NCI-H69 (cell line): ENCODE measurements at places on chromosomes 1 and 21.

- DNase-seq: peak; percentile 83
These were observed 3.4 kb downstream of the ADGRB2 start for GRCh38 chr1:31760471-31761470.

DNA sequence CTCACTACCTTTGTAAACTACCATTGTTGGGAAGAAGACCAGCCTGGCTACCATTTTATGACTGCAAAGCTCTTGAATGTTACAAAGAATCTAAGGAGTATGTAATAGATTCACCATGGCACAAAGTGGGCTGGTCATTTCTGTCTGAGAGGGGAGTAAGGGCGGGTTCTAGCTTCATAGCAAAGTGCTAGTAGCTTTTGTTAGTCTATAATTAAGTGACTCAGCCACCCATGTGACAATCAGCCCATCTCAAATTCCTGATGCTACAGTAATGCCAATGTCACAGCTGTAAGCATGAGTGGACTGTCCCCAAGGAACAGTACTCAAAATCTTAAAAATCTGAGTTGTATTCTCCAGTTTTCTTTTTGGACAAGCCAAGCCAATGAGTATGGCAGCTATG is 15.4 kb upstream of the OTUD3 start:
- DNase-seq: peak; percentile 32

- no peak for DNase-seq
These were observed at the start of gene SLC9C2 for GRCh38 chr1:173603056-173603591. SLC9C2 (minus strand) TSS chr1:173603072; CDS start chr1:173601776, 1,296 bp downstream.

- no peak for DNase-seq
These were observed 104.8 kb upstream of the COG2 start for GRCh38 chr1:230537456-230537855.

GRCh38 chr1:105138458-105138893 is 1388.8 kb downstream of the AMY1C start:
- DNase-seq: peak; percentile 75

DNA sequence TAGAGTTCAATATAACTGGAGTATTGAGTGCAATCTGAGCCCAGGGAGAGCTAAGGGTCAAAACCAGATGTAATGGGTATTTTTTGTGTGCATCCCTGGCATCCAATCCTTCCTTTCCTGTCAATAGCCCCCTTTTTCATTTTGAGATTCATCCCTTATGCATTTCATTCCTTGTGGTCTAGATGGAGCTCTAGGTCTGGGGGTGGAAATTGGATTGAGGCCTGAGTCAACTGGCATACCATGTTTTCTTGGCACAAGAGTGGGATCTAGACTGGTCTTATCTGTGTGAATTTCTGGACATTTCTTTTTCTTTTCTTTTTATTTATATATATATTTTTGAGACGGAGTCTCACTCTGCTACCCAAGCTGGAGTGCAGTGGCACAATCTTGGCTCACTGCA is 67.3 kb upstream of the RAB3GAP2 start:
- DNase-seq: peak; percentile 22

DNA sequence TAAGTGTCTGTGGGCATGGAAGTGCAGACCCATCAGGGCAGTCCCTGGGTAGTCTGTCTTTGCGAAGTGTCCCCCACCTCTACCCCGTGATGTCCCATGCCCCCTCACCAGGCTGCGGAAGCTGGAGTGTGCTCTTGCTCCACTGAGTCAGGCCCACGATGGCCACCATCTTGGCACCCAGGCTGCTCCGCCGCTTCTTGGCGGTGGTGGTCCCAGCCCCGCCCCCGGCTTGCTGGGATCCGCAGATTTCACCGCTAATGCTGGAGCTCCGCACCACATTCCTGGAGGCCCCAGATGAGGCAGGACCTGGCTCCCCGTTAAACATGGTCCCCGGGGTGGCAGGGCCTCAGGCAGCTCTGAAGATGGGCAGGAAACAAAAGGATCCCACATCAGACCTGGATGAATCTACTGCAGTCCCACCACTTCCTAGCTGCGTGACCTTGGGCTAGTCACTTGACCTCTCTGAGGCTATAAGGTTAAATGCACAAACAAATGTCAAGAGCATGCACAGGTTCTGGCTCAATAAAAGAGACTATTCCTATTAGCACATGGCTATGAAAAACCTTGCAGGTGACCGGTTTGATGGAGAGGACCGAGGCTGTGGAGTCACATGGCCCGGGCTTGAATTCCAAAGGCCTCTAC is 23.8 kb downstream of the RIMS3 start:
- no peak for DNase-seq

GRCh38 chr1:9280015-9280860 is 12.5 kb upstream of the SPSB1 start:
- DNase-seq: peak; percentile 12

DNA sequence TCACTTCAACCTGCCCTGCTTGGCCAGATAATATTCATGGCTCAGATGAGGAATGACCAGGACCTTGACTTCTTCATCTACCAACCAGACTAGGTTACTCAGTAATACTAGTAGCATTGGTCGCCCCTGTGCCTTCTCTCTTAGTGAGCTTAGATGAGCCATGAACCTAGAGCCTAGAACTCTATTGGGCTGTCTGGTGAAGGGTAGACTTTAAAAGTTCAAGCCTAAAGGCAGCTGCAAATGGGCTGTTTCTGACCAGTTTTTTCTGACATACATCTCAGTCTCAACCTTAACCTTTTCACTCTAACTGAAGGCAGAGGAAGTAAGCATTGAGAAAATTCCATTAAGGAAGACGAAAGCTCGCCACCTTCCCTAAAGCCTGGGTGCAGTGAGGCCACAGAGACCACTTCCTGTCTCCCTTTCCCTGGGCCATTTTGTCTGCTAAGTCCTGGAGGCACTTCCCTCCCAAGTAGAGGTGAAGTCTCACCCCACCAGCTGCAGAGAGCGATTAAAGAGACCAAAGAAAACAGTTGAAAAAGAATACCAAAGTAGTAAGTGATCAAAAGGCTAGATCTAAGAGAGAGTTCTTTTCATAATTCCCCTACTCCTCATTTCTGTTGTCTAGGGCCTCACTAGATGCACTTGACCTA is 53.3 kb downstream of the MTR start:
- no peak for DNase-seq

DNA sequence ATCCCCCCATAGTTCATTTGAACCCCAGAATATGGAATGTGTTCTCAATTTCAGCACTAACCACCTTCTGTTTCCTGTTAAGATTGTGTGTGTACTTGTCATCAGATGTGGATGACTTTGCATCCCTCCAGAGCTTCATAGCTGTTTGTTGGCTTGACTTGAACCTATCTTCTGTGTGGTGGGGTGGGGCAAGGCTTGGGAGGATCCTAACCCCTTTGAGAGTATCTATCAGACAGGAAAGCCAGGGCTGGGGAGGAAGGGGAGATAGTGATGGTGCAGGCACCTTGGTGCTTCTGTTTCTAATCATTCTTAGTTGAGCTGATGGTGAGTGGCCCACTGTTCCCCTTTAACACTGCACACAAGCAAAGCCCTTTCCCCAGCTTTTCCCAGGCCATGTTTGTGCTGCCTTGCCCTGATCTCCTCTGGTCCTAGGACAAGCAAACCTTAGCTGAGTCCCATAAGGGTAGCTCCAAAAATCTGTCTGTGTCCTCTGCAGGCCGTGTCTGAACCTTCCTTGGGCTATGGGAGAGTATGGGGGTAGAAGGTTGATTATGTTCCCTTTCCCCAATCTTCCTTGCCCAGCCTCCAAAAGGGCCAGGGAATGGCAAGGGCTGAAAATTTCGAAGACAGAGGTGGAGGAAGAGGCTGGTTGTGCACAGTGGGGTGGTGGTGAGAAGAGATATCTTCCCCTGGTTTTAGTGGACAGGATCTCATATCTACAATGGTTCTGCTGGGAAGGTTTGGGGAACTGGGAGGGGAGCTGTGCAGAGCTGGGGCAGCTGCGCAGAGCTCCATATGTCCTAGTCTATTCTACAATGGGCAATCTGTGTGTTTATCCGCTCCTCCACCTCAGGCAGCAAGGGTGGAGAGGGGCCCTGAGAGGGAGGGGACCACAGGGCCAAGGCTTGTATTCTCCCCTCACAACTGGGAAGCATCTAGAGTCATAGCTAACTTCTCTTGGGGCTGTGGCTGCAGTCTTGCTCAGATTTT is 1.4 kb downstream of the NHLH1 start:
- DNase-seq: peak; percentile 66

DNA sequence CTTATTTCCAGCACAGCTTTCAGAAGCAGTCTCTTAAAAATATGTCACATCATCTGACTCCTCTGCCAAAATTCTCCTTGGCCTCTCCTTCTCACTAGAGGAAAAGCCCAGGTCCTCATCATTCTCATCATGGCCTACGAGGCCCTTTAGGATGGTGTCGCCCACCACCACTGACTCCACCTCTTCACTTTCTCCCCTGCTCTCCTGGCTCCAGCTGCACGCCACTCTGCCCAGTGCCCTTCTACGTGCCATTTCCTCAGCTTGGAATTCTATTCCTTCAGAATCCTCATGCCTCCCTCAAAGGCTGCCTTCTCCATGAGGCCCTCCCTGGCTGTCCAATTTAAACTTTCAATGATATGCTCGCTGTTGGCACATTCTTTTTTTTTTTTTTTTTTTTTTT is 25.3 kb upstream of the BTG2 start:
- DNase-seq: no peak

DNA sequence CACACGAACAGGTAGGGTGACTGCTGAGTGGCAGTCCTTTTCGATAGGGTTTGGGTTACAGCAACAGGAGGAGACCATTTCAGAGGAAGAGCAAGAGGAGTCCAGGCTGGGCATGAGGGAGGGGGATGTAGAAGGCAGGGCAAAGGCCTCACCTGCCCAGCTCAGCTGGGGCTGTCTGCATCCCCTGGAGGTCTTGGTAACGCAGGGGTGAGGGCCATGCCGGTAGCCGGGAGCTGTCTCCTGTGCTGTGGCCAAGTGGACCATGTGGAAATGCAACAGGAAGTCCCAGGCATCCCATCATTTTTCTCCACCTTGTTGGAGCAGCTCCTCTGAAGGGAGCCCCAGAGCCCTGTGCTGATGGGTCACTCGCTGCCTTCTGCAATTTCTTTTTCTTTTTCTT is 105.4 kb upstream of the C1orf174 start:
- no peak for DNase-seq

DNA sequence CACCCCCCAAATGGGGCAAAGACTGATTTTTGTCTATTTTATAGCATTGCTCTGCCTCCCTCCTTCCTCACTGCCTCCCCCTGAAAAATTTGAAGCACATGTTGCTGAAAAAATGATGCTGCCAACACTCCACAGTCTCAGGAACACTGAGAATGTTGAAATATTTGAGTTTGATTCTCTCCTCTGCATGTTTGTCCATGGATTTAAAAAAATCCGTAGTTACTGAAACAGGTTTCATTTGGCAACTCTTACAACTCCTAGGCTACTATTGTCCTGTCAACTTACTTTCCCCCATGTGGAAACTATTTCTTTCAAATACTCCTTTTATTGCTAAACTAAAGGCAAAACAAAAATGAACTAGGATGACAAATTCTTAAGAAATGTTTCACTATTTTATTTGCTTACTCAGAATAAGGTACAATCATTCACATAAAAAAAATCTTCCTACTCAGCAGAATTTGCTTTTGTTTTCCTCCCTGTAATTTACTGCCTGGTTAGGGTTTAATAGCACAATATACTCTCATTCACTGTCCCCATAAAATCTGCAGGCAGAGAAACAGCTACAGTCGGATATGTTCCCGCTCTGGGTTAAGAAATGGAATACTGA is 50.2 kb downstream of the C21orf91 start:
- no peak for DNase-seq

- peak; percentile 97 for DNase-seq
These were observed 22.1 kb downstream of the ZBTB17 start for GRCh38 chr1:15953791-15954241.

- DNase-seq: no peak
These were observed 112.2 kb upstream of the BMP8A start for GRCh38 chr1:39379187-39379586.

DNA sequence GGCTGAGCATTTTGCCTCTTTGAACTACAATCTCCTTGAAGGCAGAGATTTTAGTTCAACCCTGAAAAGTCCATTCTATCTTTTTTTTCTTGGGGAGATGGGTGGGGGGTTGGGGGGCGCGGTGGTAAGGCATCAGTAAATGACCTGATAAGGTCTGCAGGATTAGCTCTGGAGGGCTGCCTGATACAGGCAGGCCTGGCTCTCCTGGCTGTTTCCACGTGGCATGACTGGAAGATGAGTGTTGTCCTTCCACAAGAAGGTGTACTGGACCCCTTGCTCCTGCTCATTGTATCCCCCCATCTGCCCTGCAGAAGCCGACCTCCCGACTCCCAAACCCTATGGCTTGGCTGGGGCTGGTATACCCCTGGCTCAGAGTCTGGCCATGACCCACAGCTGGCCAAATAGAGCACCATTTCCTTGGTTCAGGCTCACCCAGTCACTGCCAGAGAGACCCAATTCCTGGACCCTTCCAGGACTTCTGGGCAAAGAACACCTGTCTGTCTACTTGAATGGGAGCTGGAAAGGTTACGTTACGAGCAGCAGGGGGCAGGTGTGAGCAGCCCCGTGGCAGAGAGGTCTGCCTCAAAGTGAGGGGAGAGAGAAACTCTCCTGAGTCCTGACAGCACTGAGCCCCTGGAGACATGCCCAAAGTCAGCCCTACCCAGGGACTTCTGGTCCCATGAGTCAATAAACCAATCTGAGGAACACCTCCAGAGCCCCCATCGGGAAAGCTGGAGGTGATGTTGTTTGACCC is 17.0 kb downstream of the DHRS3 start:
- DNase-seq: peak; percentile 45

- DNase-seq: no peak
These were observed 22.5 kb downstream of the BATF3 start for GRCh38 chr1:212677136-212677535.

- DNase-seq: no peak
These were observed 9.2 kb downstream of the PHGDH start for GRCh38 chr1:119720866-119721440.

GRCh38 chr1:31029026-31029425 is 36.5 kb downstream of the PUM1 start:
- no peak for DNase-seq

DNA sequence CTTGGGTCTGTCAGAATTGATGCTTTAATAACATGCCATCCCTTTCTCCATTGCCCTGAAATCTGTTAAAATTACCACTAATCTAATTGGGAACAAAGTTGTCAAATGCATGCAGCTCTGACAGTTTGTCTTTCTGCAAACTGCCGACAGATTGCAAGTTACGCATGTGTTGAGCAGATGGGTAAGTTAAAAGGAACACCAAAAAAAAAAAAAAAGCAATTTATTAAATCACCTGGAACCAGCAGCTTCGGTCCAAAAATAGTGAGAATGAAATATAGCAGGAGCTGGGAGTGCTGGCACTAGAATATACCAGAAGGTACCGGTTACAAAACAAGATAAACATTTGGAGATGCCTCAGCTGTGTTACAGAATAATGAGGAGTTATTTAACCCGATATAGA is 149.6 kb upstream of the C1orf87 start:
- DNase-seq: peak; percentile 22

- DNase-seq: peak; percentile 95
These were observed 104.1 kb downstream of the CDC42BPA start for GRCh38 chr1:227214207-227214606.
